ENCODE measurements at places on chromosomes 12 and 14.

DNA sequence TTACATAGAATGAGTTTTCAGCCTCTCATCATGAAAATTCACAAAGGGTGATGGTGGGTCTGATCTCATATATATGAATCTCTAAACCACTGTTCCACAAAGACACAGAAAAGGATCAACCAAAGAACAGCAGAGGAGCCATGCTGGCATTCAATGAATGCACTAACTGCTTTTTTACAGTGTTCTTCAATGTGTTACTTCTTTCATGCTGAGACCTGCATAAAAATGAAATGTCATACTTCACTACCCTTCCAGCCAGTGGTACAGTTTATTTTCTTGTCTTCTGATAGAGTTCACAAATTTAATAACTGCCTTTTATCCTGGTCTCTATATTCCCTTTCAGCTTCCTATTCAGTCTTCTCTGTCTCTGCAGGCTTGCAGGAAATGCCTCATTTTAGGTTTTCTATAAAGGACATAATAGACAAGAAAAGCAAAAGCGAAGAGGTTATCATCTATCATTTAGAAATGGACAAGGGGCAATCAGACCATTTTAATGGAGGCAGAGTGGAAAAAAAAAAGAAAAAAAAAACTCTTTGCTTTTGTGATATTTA is 836.7 kb upstream of the FOXG1 start:
- DNase-seq = no peak

GRCh38 chr14:64410084-64410774 is 22.1 kb downstream of the MTHFD1 start:
- no peak for DNase-seq

DNA sequence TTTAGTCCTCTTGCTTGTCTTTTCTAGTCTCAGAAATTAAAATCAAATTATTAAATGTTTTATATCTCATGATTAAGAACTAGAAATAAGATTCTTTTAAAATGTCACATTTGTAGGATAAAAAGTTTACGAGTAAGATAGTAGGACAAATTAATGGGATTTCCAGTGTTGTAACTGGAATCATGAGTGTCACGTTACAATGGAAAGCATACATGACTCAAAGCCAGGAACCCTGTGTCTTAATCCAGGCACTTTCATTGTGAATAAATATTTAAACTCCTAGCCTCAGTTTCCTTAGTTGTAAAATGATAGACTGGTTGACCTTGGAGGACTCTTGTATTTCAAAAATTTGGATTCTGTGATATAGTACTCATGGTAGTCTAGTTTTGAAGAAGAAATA is 84.9 kb downstream of the MIA2 start:
- DNase-seq = no peak

GRCh38 chr14:75906680-75907280 is 75.0 kb downstream of the TGFB3 start:
- DNase-seq = peak; percentile 57

GRCh38 chr12:57755454-57756372 is 810 bp downstream of the MARCHF9 start:
- DNase-seq = no peak

DNA sequence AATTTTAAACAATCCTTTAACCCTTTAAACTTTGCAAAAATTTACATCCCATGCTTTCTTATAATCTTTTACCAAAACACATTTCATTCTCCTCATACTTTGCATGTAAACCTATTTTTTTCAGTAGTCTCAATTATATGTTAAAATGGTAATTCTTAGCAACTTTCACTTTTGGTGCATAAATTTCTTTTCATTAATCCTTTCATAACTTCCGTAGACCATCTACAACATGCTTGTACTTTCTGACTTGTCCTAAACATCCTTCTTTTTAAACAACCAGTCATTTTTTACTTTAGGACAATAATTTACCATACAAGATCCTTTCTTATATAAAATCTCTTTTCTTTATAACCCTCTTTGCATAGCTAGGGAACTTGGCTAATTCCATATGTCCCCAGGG is 19.5 kb downstream of the CCDC91 start:
- DNase-seq = no peak
